Stimulated activated CD4-positive, alpha-beta T cell treated with anti-CD3 and anti-CD28 coated beads, Interleukin-1b, Interleukin-23, amount 100 ng/mL, for 24 hours (primary cell): ENCODE measurements at places on chromosomes 5 and 9.

GRCh38 chr9:111957856-111958631 is 61.4 kb downstream of the UGCG start:
- no peak for DNase-seq

GRCh38 chr9:125393426-125393825 is 131.8 kb downstream of the GAPVD1 start:
- no peak for DNase-seq

GRCh38 chr9:82022121-82022520 is 33.5 kb downstream of the SPATA31D1 start:
- no peak for DNase-seq

DNA sequence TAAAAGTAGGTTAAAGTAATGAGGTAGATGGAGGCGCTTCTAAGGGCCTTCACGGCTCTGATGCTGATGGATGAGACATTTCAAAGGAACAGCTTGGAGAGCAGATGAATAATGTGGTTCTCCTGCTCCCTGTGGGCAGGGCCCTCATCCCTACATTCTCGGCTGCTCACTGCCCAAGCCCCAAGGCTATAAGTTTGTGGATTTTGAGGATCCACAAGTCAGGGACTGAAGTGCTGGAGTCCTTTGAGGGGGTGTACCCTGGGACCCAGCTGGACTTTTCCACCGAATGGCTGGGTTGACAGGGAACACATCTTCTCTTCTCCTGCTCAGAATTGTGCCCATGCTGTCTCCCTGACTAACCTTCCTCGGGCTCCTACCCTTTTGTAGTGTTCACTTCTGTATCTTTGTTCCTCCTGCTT is 21.4 kb upstream of the CXCL14 start:
- DNase-seq = no peak

DNA sequence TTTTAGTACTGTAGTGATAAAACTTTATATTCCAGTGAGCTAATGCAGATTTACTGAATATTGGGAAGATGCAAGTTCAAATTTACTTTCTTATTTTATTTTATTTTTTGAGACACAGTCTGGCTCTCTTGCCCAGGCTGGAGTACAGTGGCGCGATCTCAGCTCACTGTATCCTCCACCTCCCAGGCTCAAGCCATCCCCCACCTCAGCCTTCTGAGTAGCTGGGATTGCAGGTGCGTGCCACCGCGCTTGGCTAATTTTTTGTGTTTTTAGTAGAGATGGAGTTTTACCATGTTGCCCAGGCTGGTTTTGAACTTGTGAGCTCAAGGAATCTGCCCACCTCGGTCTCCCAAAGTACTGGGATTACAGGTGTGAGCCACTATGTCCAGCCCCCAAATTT is 9.9 kb downstream of the PHAX start:
- DNase-seq = no peak

GRCh38 chr5:58143727-58144126 is 316.2 kb downstream of the PLK2 start:
- no peak for DNase-seq

DNA sequence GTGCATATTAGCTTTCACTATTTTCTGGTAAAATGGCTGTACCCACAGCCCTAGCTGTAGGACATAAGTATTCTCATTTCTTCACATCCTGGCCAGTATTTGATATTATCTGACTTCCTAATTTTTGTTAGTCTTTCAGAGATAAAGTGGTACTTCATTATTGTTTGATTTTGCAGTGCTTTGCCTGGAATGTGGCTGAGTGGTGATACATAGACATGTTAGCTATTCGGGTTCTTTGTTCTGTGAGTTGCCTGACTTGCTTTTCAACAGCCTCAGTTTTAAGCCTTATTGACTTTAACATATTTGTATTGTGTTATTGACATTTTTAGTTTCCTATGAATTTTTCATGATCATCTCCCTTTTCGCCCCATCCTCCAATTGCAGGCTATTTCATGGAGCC is 161.1 kb downstream of the GABBR2 start:
- DNase-seq = no peak
